ENCODE measurements at places on chromosomes 12 and 14.
A peak's percentile ranks its signal among the peaks of the same experiment; 100 is the strongest.

GRCh38 chr14:51185180-51185579, 54.9 kb upstream of the TMX1 start:
- peak; percentile 23 for DNase-seq

- peak; percentile 21 for DNase-seq
Measured at GRCh38 chr14:51304941-51305340, 64.9 kb downstream of the TMX1 start.

- no peak for DNase-seq
Measured at GRCh38 chr12:113104953-113105510, 30.5 kb downstream of the RASAL1 start.

- no peak for DNase-seq
Measured at GRCh38 chr14:90302529-90303303, 29.0 kb downstream of the NRDE2 start.

DNA sequence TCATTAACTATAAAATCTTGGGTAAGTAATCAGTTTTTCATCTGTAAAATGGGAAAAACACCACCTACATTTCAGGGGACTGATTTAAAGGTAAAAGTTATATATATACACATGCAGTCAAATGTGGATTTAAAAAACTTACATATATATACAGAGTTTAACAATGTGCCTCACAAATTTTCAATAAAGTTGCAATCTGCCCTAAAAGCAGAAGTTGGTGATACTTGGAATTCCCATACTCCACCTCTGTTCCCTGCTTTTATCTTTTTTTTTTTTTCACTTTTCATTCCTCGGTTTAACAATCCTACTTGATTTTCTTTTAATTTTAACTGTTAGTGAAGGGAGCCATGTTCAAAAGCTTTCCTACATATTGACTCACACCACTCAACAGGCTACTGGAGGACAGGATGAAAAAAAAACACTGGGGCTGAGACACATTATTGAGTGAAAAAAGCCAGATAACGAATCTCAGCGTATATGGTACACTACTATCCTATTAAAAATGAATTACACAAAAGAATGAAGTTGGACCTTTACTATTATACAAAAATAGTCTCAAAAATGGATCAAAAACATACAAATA, 24.3 kb downstream of the SPPL3 start:
- DNase-seq: no peak

- no peak for DNase-seq
Measured at GRCh38 chr12:128323145-128323920, 56.4 kb downstream of the TMEM132C start.

DNA sequence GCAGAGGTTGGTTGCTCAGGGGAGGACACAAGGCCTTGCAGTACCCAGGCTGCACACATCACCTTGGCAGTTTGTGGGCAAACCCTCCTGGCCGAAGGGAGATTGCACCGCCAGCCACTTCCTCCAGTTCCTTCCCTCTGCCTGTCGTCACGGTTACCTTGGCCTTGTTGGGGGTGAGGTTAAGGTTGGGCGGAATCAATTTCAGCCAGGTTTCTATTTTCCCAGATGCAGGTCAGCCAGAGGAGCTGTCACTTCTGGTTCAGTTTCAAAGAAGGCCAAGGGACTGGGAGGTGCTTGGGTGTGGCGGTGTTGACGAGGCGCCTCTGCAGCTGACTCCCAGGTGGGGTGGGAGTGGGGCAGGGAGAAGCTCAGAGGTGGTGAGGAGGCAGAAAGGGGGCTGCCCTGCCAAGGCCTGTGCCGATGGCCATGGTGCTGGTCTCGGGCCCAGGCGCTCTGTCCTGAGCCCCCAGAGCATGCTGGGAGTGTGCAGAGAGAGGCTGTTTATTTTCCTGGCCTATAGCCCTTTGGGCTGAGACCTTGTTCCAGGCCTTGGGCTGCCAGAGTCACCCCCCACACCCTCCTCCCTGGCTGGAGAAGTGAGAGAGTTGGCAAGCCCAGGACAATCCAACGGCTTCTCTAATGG, 31.4 kb downstream of the JDP2 start:
- DNase-seq: no peak

- DNase-seq: no peak
Measured at GRCh38 chr14:88870777-88871176, 46.3 kb downstream of the TTC8 start.

GRCh38 chr14:44616204-44616603, 109.1 kb upstream of the FSCB start:
- no peak for DNase-seq

GRCh38 chr14:61588419-61588901, 106.9 kb upstream of the HIF1A start:
- DNase-seq: no peak

GRCh38 chr14:68749487-68750475, 43.1 kb downstream of the ZFP36L1 start:
- DNase-seq: no peak

DNA sequence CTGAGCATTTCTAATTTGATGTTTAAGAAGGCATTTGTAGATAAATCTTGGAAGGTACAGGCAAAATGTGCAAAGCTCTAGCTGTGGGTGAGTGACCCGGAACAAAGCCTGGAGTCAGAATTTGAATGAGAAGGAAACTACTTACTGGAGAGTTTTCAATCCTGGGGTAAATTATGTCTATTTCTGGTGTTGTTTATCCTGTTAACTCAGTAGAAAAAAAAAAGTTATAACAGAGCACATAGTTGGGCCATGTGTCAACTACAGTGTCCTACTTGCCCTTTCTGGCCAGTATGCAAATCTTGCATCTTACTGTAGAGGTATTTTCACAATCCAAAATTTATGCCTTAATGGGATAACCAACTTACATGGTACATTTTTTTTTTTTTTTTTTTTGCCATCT, 182.3 kb downstream of the SYNE2 start:
- DNase-seq: no peak

GRCh38 chr14:63647696-63648410, 6.2 kb upstream of the WDR89 start:
- DNase-seq: no peak

GRCh38 chr12:32587581-32588495, 91.3 kb upstream of the DNM1L start:
- no peak for DNase-seq

DNA sequence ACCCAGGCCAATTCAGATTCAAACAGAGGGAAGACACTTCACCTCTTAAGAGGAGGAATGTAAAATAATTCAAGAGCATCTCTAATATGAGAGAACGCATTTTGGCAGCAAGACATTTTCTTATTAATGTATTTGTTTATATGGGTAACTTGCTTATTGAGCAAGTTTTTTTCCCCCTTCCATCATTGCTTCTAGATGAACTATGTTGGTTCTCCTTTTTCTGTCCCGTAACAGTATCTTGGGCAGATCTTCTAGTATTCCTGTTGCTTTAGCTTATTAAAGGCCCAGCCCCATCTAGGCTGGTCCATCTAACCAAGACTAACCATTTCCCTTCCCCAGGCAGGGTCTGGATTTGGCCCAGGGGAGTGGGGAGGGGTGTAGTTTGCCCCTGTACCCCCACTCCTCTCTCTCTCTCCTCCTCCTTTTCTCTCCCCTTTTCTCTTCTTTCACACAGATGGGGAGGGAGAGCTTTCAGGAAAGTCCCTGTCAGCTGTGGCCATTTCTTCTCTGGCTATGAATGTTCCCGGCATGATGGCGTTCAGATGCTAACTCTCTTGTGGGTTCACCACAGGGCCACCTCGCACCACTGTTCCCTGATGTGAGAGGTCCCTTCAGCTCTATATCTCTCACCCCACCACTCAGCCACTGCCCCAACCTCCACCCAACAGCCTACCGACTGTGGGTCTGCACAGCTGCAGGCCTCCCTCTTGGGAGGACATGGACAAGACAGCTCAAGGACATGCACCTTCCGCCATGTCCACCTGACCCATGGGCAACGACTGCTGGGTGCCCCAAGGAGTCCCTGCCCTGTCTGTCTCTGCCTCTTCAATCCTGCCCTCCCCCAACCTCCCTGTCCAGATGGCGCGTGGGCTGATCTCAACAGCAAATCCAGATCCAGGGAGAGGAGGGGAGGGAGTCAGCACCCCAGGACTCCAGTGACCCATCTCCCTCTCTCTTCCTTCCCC, 15.8 kb upstream of the RPS6KL1 start:
- DNase-seq: no peak
